ENCODE measurements at places on chromosomes 7 and 10. TPM values are rescaled to one million over a fixed set of nuclear protein-coding genes. Genes with fewer than 3 reads are reported as not detected.

The ARID5B gene
- 19.0 TPM for polyA plus RNA-seq

The BTAF1 gene
- polyA plus RNA-seq, result 23.7 TPM

The CHRM2 gene
- 0.09 TPM for polyA plus RNA-seq

The LRRN3 gene
- 7.0 TPM for polyA plus RNA-seq

The GARIN1A gene
- polyA plus RNA-seq, result 2.6 TPM

The TACC2 gene
- polyA plus RNA-seq, result 122 TPM

The MYOZ1 gene
- polyA plus RNA-seq, result 711 TPM

The PDK4 gene
- 12.9 TPM for polyA plus RNA-seq

The ETV1 gene
- polyA plus RNA-seq, result 11.0 TPM

The TRDMT1 gene
- 6.9 TPM for polyA plus RNA-seq

The WEE2 gene
- 0.09 TPM for polyA plus RNA-seq

The SKIDA1 gene
- 2.1 TPM for polyA plus RNA-seq

The NACAD gene
- 4.4 TPM for polyA plus RNA-seq

The RPEL1 gene
- not detected for polyA plus RNA-seq

The PPA1 gene
- 76.3 TPM for polyA plus RNA-seq

The C10orf105 gene
- 0.06 TPM for polyA plus RNA-seq

The PKD2L1 gene
- polyA plus RNA-seq, result not detected

The GNAT3 gene
- polyA plus RNA-seq, result 0.11 TPM

The AOAH gene
- polyA plus RNA-seq, result 2.5 TPM

The PIP gene
- not detected for polyA plus RNA-seq

The STEAP1 gene
- 1.5 TPM for polyA plus RNA-seq

The TUBB8 gene
- not detected for polyA plus RNA-seq

The CYP2W1 gene
- polyA plus RNA-seq, result 0.59 TPM

The GNGT1 gene
- polyA plus RNA-seq, result not detected

The CALN1 gene
- 1.6 TPM for polyA plus RNA-seq

The PMS2 gene
- polyA plus RNA-seq, result 12.1 TPM

The ERVW-1 gene
- 1.4 TPM for polyA plus RNA-seq

The NKX6-2 gene
- 2.6 TPM for polyA plus RNA-seq

The SEMA3D gene
- polyA plus RNA-seq, result 11.0 TPM

The CRHR2 gene
- polyA plus RNA-seq, result 3.4 TPM

The MYL10 gene
- polyA plus RNA-seq, result 23.1 TPM

The CNNM1 gene
- 0.03 TPM for polyA plus RNA-seq

The CC2D2B gene
- polyA plus RNA-seq, result 1.5 TPM

The LMTK2 gene
- polyA plus RNA-seq, result 6.6 TPM

The LRRC18 gene
- 0.09 TPM for polyA plus RNA-seq

The NUB1 gene
- polyA plus RNA-seq, result 35.5 TPM

The CNPY4 gene
- 33.8 TPM for polyA plus RNA-seq

The FAM237B gene
- 0.06 TPM for polyA plus RNA-seq

The TAS2R5 gene
- 2.4 TPM for polyA plus RNA-seq

The RHBDD2 gene
- polyA plus RNA-seq, result 25.1 TPM

The MMRN2 gene
- 18.5 TPM for polyA plus RNA-seq

The GSTO1 gene
- polyA plus RNA-seq, result 34.6 TPM

The IMMP2L gene
- polyA plus RNA-seq, result 15.3 TPM

The SMKR1 gene
- polyA plus RNA-seq, result 0.14 TPM

The CEP41 gene
- 22.9 TPM for polyA plus RNA-seq

The AQP1 gene
- 91.6 TPM for polyA plus RNA-seq

The FGL2 gene
- 27.9 TPM for polyA plus RNA-seq

The CLDN4 gene
- 0.49 TPM for polyA plus RNA-seq

The INSYN2A gene
- polyA plus RNA-seq, result 1.1 TPM

The LIPK gene
- polyA plus RNA-seq, result not detected

The DKK1 gene
- polyA plus RNA-seq, result 0.53 TPM

The DIP2C gene
- 26.3 TPM for polyA plus RNA-seq

The ITIH5 gene
- polyA plus RNA-seq, result 47.8 TPM

The TRIM8 gene
- polyA plus RNA-seq, result 80.0 TPM

The TBXAS1 gene
- 2.8 TPM for polyA plus RNA-seq

The ANKRD30A gene
- polyA plus RNA-seq, result not detected

The ALOX5 gene
- 1.1 TPM for polyA plus RNA-seq

The EPDR1 gene
- polyA plus RNA-seq, result 109 TPM

The BAMBI gene
- 2.3 TPM for polyA plus RNA-seq
